ENCODE measurements at places on chromosomes 1 and 21.
A peak's percentile ranks its signal among the peaks of the same experiment; 100 is the strongest.

GRCh38 chr1:221735999-221736398 is 5.9 kb downstream of the DUSP10 start:
- DNase-seq = no peak

DNA sequence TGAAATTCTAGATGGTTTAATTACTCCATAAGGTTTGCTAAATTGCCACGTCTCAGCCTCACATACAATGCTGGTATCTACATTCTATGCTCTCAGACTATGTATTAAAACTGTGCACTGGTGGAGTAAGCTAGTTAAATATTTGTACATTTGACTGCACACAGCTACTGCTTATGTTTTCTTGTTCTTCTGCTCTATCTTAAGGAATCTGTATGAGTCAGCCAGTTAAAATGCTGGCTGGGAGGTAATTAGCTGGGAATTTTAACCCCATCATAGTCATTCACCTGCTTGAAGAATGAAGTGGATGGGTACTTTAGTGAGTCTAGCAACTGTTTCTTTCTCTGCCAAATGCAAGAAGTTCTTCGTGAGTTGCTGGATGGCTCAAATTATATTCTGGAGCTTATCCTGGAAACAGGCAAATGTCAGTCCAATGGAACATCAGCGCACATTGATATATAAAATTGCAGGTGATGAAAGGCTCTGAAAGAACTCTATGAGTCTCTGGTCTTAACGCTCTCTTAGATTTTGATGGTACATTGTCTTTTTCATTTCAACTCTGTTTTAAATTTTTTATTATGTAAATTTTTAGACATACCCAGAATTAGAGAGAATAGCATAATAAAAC is 83.4 kb downstream of the BACH1 start:
- no peak for DNase-seq

GRCh38 chr1:92563457-92564216 is 76.9 kb upstream of the GFI1 start:
- no peak for DNase-seq

- no peak for DNase-seq
These were observed 131.3 kb downstream of the TOMM20 start for GRCh38 chr1:234997201-234997895.

DNA sequence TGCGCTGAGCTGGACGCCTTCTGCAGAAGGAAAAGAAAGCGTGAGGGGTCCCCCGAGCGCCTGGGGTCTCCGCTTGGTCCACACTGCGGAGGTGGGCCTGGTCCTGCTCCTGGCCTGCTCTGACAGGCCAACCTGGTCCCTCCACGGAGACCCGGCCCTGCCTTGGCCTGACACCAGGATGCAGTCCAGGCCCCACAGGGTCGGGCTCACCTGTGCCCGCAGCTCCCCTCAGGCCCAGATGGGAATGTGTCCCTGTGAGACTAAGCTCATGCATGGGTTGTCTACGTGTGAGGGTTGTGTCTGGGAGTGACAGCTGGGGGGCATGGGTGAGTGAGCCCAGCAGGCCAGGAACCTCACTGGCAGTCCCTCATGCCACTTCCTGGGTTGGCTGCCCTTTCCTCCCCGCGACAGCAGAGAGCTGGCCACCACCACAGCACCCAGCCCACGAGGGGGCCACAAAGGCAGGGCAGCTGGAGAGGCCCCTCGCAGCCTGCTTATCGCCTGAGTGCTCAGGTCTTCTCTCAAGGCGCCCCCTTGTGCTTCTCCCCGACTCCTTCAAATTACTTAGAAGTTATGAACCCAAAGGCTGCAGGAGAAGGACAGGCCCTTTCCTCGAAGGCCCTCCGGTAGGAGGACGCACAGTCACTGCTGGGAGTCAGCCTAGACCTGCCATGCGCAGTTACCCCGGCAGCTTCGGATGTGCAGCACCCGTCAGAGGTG is 41.1 kb downstream of the SLC45A1 start:
- no peak for DNase-seq

- DNase-seq = peak; percentile 23
These were observed 4.9 kb downstream of the DNTTIP2 start for GRCh38 chr1:93874025-93874651.

- no peak for DNase-seq
These were observed 211.6 kb upstream of the PLXNA2 start for GRCh38 chr1:208455821-208456220.

- no peak for DNase-seq
These were observed 575.9 kb downstream of the USP25 start for GRCh38 chr21:16305686-16306085.

DNA sequence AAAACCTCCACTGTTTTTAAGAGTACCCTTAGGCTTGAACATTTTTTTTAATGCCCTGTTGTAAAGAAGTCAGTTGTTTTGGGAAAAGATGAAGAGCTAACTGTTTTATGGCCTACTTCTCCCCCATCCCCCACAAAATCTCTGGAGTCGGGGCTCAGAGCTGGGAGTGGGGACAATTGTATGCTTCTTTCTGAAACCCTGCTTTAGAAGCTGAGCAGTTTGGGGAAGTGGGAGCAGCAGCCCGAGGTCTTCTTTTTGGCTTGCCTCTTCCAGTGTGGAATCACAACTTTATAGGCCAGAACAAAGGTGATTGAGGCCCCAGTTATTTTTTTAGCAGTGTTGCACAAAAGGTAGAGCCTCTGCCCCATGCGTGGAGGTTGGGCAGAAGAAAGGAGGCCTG is 25.2 kb downstream of the PPP2R5A start:
- no peak for DNase-seq

- no peak for DNase-seq
These were observed 199.1 kb upstream of the KCND3 start for GRCh38 chr1:112188611-112189010.

- no peak for DNase-seq
These were observed 115.7 kb upstream of the HIVEP3 start for GRCh38 chr1:42034426-42034825.

DNA sequence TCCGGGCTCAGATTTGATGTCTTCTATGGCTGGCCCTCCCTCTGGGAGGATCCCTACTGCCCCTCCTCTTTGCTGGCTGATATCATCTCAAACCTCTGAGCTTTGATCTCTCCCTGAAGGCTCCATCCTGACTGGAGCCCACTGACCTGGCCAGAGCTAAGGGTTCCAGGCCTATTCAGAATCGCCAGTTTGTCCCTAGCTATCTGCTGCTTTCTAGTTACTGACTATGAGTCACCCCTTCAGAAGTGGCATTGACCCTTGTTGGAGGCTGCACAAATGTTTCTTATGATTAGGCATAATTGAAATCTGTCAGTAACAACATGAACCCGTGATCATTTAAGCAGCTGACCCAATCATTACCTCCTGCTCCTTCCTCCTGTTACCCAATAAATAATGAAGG is 87.1 kb downstream of the ABCA4 start:
- DNase-seq = no peak

GRCh38 chr1:41533016-41533730 is 48.7 kb upstream of the EDN2 start:
- DNase-seq = no peak

- DNase-seq = no peak
These were observed 184.2 kb downstream of the ETS2 start for GRCh38 chr21:38989745-38990423.

DNA sequence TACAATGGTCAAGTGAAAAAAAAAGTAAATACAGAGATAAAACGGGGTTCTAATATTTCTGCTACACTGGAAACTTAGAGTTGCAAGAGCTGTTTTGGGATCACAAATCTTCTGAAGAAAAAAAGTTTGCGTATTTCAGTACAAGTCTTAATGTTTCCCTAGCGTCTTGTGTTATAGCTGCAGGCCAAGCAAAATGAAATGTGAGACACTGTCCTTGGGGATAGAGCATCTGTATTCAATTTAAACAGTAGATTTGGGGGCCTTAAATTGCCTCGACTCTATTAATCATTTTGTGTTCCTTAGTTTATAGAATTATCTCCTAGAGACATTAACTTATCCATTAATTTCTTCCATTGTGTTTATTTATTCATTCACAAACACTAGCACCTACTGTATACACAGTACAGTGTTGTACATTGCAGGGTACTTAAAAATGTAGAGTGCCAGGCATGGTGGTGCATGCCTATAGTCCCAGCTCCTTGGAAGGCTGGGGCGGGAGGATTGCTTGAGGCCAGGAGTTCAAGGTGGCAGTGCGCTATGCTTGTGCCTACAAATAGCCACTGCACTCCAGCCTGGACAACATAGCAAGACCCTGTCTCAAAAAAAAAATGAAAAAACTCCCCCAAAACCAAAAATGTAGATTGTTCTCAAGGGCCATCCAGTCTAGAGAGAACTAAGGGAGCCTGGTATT is 7.9 kb downstream of the DISC1 start:
- DNase-seq = no peak

GRCh38 chr1:237031480-237031879 is 10.5 kb upstream of the RYR2 start:
- DNase-seq = no peak

DNA sequence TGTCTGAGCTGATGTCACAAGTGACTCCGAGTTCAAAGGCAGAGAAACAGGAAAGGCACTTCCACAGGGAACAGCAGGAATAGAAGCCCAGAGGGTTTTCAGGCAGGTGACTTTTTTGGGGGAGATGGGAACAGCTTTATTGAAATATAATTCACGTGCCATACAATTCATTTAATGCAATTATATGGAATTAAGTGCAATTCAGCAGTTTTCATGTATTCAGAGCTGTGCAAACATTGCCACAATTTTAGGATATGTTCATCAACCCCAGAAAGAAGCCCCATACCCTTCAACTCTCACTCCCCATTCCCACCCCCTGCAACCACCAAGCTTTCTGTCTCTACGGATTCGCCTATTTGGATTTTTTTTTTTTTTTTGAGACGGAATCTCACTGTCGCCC is 17.0 kb downstream of the KCNAB2 start:
- DNase-seq = no peak

- DNase-seq = no peak
These were observed 461.9 kb downstream of the LRRIQ3 start for GRCh38 chr1:73736125-73736524.

- DNase-seq = no peak
These were observed 147.8 kb upstream of the POGK start for GRCh38 chr1:166691476-166691875.

DNA sequence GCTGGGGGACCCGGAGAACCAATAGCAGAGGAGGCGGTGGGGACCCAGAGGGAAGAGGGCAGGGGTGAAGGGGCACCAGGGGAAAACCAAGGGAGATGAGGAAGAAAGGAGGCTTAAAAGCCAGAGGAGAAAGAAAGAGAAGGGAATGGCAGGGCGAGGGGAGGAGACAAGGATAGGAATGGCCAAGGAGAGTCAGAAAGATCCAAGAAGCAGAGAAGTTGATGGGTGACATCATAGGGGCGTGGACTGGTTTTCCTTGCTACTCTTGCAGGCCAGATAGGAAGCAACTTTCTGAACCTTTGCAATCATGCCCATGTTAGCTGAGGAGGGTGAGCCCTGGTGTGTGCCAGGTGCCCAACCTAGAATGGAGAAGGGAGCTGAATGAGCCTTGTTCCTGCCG is 5.4 kb downstream of the NPR1 start:
- no peak for DNase-seq

GRCh38 chr1:71232786-71233185 is 152.0 kb upstream of the ZRANB2 start:
- no peak for DNase-seq

GRCh38 chr1:223052931-223053330 is 90.1 kb downstream of the TLR5 start:
- no peak for DNase-seq

- no peak for DNase-seq
These were observed 75.1 kb downstream of the VPS26C start for GRCh38 chr21:37192019-37192418.

- DNase-seq = no peak
These were observed 26.3 kb downstream of the PCSK9 start for GRCh38 chr1:55065648-55066047.

DNA sequence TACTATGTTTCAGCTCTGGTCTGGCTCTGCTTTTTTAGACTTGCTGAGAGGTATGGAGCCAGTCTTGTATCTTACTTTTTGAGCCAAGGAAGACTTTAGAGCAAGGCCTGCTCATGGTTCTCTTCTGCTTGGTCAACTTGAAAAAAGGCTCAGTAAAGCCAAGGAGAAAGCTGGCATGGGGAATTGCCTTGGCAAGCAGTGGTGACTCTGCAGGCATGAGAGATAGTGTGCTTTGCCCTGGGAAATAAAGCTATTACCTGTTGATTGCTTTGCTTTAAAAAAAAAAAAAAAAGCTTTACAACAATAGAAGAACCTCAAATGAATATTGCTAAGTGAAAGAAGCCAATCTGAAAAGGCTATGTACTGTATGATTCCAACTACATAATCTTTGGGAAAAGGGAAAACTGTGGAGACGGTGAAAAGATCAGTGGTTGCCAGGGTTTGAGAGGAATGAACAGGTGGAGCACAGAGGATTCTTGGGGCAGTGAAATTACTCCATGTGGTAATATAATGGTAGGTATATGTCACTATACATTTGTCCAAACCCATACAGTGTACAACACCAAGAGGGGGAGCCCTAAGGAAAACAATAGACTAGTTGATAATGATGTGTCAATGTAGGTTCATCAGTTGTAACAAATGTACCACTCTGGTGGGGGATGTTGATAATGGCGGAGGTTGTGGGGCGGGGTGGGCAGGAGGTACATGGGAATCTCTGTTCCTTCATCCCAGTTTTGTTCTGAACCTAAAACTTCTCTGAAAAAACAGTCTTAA is 87.6 kb downstream of the HMCN1 start:
- DNase-seq = no peak

- peak; percentile 31 for DNase-seq
These were observed 60.6 kb downstream of the SCCPDH start for GRCh38 chr1:246784621-246785493.

DNA sequence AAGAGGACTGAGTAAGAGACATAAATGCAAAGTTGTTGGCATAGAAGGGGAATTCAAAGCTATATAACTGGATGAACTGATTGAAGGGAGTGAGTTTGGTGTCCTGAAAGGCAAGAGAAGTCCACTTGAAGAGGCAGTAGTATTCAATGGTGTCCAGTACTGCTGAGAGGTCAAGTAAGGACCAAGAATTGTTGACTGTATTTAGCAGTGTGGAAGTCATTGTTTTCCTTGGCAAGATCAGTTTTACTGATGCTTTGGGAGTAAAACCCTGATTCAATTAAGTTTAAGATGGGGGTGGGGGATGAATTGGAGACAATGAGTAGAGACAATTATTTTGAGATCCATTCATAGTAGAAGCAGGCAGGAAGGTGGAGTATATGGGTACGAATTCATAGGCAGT is 5.8 kb upstream of the LRRC8D start:
- DNase-seq = no peak

- DNase-seq = no peak
These were observed 193.5 kb downstream of the PAPPA2 start for GRCh38 chr1:176656257-176656995.

- DNase-seq = no peak
These were observed 21.7 kb downstream of the RHBG start for GRCh38 chr1:156390469-156391365.

Measured in activated CD4-positive, alpha-beta T cell treated with anti-CD3 and anti-CD28 coated beads, Interleukin-2, amount 10 ng/mL, durations not matched to agents 7 days and 5 days (primary cell).